Hematopoietic multipotent progenitor cell treated with erythropoietin and hydrocortisone succinate and interleukin-3 and kit ligand, for 17 days (in vitro differentiated cells): ENCODE measurements at places on chromosomes 13 and 19.
A peak's percentile ranks its signal among the peaks of the same experiment; 100 is the strongest.

DNA sequence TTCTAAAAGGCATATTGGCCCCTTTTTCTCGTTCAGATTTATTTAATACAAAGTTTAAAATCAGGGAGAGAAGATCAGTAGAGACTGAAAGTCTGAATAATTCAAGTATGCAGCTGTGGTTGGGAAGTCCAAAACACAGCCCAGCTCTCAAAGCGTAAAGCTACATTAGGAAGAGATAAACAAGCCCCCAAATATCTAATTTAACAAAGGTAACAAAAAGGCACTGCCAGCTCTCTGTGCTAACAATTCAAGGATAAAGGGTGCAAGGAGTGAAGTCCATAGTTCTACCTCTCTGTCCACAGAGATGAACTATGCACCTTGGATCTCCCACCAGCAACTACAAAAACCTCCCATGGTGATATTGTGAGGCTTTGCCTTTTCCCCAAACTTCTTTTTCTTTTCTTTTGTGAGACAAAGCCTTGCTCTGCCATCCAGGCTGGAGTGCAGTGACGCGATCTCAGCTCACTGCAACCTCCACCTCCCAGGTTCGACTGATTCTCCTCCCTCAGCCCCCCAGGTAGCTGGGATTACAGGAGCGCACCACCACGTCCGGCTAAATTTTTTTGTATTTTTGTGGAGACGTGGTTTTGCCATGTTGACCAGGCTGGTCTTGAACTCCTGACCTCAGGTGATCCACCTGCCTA, 104.4 kb downstream of the LHFPL6 start:
- no peak for DNase-seq

- DNase-seq = no peak
Measured at GRCh38 chr13:41413872-41414271, 43.5 kb upstream of the RGCC start.

DNA sequence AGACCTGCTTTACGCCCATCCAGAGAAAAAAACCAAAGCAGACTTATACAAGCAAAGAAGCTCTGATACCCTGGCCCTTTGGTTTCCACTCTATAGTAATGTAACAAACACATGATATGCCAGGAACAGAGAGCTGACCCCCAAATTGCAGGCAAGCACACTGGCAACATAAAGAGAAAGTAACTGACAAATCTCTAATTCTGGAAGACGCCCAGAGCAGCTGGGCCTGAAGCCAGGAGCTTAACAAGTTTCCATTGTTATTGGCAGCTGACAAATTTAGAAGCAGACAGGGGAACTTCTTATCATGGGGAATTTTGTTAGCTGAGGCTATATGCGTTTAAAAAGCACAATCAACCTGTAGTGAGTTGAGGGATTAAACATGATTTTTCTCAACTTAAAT, 158.0 kb downstream of the DLEU7 start:
- no peak for DNase-seq

GRCh38 chr13:71609271-71609670, 257.7 kb downstream of the DACH1 start:
- no peak for DNase-seq

GRCh38 chr19:41205995-41206394, 13.0 kb downstream of the CYP2S1 start:
- peak; percentile 9 for DNase-seq

- no peak for DNase-seq
Measured at GRCh38 chr13:75146436-75146835, 335.5 kb downstream of the TBC1D4 start.

DNA sequence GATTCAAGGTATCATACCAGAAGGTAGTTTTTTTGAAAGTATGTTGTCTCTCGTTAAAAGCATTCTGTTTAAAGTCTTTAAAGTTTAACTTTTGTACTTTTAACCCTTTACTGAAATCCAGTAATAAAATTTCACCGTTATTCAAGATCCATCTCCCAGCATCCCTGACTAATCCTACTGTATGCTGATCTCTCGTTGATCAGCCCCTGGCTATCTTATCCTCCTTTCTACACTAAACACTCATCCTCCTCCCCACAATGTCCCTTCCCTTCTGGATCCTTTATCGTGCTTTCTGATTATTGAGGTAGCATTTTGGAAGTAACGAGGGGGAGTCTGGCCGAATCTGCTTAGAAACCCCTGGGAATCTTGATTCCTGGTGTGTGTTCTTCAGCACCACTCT, 1.3 kb downstream of the TPP2 start:
- peak; percentile 25 for DNase-seq

GRCh38 chr19:49340069-49340864, 5.1 kb downstream of the CD37 start:
- no peak for DNase-seq

- no peak for DNase-seq
Measured at GRCh38 chr13:21613791-21614190, 9.8 kb upstream of the MICU2 start.

DNA sequence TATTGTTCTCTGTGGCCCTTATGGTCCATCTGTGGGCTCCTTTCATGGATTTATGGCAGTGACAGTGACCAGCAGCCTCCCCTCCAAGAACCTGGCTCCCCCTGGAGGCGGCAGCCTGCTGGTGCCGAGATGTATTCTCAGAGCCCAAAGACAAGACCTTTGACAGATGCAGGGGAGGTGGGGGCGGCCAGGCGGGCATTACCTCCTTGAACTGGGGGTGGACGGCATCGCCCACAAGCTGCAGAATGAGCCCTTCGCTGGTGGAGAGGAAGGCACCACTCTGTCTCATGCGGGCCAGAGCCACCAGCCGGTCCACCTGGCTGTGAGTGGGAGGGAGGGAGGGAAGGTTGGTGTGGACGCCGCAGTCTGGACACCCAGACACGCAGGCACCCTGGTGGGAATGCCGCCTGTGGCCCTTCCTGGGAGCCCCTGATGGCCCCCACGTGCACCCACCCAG, 6.6 kb downstream of the ISOC2 start:
- DNase-seq = peak; percentile 65

DNA sequence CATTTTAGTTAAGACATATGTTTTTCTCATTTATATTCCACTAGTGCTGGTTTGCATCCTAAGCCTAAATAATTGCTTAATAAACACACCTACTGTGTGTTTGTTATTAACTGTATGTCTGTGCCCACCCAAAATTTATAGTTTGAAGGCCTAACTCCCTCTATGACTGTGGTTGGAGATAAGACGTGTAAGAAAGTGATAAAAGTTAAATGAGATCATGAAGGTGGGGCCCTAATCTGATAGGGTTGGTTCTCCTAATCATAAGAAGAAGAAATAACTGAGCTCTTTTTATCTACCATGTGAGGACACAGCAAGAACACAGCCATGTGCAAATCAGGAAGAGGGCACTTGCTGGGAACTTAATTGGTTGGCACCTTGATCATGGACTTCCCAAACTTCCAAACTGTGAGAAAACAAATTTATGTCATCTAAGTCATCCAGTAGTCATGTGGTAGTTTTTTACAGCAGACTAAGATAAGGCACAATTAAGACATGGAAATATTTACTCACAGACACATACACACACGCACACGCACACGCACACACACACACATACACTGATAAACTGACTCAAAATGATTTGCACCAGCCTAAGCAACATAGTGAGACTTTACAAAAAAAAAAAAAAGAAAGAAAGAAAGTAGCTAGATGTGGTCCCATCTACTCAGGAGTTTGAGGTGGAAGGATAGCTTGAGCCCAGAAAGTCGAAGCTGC, 662.1 kb downstream of the PCDH9 start:
- DNase-seq = no peak

DNA sequence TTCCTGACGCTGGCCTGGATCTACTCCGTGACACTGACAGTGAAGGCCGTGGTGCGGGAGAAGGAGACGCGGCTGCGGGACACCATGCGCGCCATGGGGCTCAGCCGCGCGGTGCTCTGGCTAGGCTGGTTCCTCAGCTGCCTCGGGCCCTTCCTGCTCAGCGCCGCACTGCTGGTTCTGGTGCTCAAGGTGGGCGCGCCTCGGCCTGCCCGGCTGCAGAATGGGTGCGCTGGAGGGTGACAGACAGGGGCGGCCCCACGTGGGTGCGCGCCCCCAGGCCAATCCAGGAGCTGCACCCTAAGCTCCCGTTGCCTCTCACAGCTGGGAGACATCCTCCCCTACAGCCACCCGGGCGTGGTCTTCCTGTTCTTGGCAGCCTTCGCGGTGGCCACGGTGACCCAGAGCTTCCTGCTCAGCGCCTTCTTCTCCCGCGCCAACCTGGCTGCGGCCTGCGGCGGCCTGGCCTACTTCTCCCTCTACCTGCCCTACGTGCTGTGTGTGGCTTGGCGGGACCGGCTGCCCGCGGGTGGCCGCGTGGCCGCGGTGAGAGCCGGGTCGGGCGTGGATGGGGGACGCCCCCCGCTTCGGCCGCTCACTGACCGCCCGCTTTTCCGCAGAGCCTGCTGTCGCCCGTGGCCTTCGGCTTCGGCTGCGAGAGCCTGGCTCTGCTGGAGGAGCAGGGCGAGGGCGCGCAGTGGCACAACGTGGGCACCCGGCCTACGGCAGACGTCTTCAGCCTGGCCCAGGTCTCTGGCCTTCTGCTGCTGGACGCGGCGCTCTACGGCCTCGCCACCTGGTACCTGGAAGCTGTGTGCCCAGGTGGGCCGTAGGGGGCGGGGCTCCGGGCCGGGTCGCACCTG, 7.2 kb downstream of the ABCA7 start:
- DNase-seq = no peak

DNA sequence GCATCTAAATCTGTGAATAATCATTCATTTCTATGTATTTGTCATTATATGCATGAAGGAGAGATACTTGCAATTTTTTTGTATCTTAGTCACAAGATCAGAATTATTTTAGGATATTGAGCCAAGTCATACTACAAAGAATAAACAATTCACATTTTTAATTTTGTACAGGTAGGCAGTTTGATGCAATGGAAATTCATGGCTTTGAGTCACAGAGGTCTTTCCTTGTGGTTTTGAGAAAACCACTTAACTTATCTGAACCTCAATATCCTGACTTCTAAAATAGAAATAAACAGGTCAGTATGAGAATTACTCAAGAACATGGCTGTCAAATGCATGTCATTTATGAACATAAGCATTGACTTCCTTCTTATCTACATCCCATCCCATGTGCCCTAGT, 221.4 kb upstream of the SLC10A2 start:
- no peak for DNase-seq

DNA sequence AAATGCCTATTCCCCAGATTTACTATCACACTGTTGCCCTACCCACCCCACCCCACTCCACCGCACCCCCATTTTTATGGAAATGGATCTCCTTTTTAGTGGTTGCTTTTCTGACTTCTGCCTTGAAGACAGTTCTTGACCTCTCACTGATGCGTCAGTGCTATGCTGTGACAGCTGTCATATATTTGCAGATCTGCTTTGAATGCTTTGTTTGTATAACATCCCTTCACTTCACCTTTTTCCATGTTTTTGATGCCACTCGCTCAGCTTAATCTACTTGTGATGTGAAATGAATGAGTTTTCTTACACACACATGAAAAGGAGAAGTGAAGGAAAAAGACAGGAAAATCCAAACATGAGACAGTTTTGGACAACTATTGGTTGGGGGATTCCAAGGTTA, 731.0 kb downstream of the SLITRK6 start:
- no peak for DNase-seq

- DNase-seq = no peak
Measured at GRCh38 chr19:29563486-29564101, 37.8 kb downstream of the VSTM2B start.

DNA sequence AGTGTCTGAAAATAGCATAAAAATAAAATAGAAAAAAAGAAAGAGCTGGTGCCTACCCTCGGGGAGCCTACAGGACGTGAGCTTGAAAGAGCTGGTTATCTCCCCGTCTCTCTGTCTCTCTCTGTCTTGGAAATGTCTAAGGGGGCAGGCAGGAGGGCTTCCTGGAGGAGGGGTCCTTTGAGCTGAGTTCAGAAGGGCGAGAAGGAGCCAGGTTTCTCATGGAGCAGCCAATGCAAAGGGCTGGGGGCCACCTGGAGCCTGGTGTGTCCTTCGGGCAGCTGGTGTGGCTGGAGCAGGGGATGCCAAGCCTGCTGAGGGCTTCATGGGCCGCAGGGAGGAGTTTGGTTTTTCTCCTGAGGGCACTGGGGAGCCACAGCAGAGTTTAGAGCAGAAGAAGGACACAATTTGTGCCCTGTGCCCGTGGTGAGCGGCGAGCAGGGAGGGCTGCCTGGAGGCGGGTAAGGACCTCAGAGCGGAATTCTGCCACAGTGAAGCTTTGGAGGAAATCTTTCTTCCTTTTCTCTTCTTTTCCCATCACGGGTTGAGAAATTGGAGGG, 38.7 kb downstream of the EFNA2 start:
- no peak for DNase-seq

- no peak for DNase-seq
Measured at GRCh38 chr13:108496362-108497210, 132.8 kb upstream of the MYO16 start.

DNA sequence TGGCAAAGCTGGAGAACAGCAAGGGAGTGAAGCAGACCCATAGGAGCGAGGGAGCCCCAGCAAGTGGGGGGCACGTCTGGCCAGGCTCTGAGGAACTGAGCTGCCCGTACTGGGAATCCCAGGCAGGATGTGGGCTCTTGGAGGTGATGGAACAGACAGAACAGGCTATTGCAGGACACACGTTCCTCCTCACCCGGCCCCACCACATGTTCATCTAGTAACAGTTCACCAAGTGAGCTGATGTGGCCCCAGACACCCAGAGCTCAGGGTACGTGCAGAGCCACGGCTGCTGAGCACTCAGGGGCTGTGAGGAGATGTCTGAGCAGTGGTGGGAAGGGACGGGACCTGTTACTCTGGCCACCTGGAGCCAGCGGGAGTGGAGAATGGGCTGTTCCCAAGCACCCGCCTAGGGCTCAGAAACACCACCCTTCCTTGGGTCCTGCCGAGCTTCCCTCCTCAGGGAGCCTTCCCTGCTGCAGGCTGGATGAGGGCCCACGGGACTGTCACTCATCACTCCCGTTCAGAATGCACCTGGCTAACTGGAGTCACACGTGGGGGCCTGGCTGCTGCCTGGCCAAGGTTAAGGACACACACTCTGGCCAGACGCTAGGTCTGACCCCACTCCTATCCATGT, 18.4 kb downstream of the ELL start:
- no peak for DNase-seq

DNA sequence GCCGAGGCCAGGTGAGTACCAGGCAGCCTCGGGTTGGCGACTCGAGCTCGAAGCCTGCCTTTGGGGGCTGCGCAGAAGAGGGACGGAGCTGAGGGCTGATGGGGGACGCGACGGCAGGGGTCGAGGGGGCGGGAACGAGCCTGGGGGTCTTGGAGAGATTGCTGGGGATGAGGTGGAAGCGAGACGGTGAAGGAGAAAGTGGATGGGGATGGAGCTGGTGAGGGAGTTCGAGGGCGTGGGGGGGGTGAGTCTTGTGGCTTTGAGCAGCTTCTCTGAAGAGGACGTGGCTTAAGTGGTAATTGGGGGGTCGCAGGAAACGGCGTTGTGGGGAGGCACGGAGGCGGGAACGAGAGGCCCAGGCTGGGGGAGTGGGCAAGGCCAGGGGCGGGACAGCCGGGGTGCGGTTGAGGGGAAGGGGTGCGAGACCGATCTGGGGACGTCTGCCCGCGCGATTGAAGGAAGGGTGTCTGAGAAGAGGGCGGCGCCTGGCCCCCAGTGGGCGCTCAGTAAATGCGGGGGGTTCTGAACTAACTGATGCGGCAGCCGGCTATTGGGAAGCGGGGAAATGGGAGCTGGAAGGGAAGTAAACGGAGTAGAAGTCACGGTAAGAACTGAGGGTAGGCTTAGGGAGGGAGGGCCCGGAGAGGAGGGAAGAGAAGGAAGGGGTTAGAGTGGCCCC, 426 bp downstream of the MYO9B start:
- DNase-seq = no peak
